Fibroblast of mammary gland (primary cell): ENCODE measurements at places on chromosomes 3 and 15.

DNA sequence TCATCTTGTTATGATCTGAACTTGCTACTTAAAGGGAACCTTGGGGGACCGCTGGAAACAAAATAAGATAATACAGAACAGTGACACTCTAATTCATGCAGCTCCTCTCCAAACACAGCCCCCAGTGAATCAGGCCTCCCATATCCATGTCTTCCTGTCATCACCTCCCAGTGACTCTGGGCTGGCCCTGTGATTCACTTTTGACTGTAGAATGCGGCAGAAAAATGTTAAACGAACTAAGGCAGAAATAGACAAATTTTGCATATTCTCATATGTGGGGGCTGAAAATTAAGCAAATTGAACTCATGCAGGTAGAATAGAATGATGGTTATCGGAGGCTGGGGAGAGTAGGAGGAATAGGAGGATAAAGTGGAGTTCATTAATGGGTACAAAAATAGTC is 20.2 kb upstream of the GADL1 start:
- DNase-seq = peak; percentile 68

GRCh38 chr3:166263460-166263859 is 426.2 kb upstream of the BCHE start:
- DNase-seq = no peak

DNA sequence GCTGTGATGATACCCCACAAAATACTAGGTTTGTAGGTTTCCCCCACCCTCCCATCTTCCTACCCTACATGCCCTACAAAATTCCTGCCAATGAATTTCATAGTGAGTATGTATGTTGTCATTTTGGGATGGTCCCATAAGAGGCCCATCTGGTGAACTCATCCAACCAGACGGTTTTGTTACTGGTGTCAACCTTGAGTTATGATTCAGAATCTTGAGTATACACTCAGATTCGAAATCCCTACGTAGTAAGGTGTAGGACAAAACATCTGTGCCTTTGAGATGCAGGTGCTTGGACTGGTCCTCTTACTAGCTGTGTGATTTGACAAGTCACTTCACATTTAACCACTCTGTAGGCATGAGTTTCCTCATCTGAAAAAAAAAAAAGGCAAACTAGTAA is 3.6 kb downstream of the SIAH2 start:
- peak; percentile 65 for DNase-seq

DNA sequence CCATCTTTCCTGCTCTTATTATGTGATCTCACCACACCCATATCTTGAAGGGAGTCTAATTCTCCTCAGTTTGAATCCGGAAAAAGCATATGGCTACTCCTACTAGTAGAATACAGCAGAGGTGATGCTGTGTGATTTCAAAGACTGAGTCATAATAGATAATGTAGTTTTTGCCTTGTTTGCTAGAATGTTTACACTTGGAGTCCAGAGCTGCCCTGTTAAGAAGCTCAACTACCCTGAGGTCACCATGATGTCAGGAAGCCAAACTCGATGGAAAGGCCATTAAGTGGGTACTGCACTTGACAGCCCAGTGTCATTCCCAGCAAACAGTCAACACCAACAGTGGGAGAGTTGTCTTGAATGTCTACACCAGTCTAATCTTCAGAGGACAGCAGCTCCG is 56.9 kb downstream of the CD200R1L start:
- no peak for DNase-seq

- DNase-seq = peak; percentile 40
Measured at GRCh38 chr15:33279613-33280205, 31.1 kb upstream of the RYR3 start.

GRCh38 chr3:53043738-53044137 is 2.1 kb downstream of the SFMBT1 start:
- no peak for DNase-seq

GRCh38 chr15:89827829-89828228 is 13.2 kb upstream of the ANPEP start:
- no peak for DNase-seq

DNA sequence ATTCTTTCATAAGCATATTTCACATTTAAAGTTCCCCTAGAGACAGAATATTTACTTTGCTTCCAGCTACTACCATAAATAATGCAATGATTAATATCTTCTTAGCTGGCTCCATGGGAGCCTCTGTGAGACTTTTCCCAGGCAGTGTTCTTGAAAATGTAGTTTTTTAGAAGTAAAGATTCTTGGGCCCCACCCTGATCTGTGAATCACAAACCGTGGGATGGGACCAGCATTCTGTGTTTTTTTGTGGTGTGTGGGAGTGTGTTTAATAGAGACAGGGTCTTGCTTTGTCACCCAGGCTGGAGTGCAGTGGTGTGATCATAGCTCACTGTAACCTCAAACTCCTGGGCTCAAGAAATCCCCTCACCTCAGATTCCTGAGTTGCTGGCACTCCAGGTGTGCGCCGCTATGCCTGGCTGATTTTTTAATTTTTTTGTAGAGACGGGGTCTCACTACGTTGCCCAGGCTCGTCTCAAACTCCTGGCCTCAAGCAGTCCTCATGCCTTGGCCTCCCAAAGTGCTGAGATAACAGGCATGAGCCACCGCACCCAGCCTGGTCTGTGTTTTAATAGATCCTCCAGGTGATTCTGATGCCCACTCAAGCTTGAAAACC is 83.0 kb downstream of the KLHL25 start:
- peak; percentile 34 for DNase-seq

GRCh38 chr3:129961141-129961541 is 13.4 kb upstream of the TRH start:
- peak; percentile 12 for DNase-seq

- DNase-seq = peak; percentile 34
Measured at GRCh38 chr3:15204005-15204404, 2.0 kb upstream of the CAPN7 start.

GRCh38 chr3:49469037-49469935 is 781 bp upstream of the DAG1 start:
- DNase-seq = peak; percentile 67

GRCh38 chr15:68279779-68280753 is 2.5 kb downstream of the FEM1B start:
- DNase-seq = no peak

GRCh38 chr3:101155825-101156224 is 162.6 kb upstream of the ABI3BP start:
- no peak for DNase-seq

GRCh38 chr3:60912142-60912541 is 339.1 kb downstream of the FHIT start:
- no peak for DNase-seq

DNA sequence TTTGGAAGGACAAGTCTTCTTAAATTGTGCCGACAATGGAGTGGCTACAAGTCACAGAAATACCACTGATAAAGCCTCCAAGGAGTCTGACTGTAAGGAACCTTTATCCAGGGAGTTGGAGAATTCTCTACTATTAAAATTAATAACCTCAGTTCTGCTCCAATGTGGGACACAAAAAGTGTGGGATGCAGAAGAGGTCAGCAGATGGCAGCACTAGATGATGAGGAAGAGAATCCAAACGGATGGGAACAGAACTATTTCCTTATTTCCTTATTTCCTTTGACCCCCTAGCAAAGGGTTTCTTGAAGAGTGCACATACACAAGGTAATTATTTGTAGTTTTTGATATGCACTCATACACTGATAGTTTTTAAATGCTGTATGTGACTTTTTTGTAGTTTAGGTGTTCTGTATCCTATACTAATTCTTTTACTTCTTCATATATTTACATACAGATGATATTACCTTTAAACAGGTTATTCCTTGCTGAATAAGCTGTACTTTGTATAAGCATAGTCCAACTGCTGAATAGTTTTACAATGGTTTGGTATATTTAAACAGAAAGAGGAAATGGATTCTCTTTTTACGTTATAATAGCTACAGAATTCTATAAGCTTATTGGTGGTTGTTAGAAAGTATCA is 25.6 kb upstream of the NLGN1 start:
- DNase-seq = peak; percentile 48

DNA sequence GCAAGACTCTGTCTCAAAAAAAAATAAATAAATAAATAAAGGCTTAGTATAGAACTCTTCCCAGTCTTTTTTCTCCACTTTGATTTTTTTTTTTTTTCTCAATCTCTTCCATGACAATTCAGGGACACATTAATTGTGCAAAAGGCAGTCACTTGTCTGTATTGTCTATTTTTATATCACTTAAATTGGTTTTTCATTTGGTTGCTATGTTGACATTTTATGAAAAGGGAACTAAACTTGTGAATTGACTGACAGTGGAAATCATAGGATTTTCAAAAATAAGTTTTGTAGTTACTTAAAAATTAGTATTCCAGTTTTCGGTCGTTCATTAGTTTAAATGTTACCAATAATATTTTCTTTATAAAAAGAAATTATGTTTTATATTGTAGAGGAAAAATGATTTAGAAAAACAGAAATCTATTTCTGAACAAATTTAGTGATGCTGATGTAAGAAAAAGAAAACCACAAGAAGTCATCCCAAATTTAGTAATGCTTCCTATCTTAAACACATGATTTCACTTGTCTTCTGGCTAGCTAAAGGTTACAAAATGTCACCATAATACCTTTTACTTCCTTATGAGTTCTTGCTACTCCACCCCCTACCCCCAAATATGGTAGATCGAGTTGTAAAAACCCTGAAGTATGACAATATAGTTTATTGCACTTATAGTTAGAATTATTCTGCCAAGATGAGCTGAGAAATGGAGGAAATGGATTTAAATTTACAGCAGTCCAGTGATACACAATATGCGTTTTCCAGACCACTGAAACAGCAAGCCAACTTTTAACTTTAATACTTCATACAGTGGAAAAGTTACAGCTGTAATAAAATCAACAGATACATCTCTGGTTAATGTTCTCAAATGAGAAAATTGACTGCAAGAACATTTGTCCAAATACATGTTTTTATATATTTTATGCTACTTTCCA is 37.0 kb downstream of the PPARG start:
- DNase-seq = no peak

- peak; percentile 33 for DNase-seq
Measured at GRCh38 chr15:33045066-33045810, 149.3 kb downstream of the FMN1 start.

DNA sequence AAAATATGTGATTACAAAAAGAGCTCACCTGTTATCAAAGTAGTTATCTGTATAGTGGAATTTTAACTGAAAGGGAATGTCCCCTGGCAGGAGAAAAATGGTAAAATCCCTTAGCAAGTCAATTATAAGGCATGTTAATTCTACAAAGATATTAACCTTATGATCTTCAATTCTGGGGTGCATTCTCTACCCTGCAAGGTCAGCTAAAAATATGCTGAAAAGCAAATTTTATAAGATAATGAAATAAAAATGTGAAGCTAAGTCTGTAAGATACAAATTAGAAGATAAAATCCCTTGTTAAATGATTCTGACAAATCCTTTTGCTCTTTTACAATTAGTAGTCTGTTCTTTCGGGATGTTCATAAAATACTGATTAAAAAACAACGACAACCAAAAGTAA is 109.8 kb downstream of the BBX start:
- no peak for DNase-seq

GRCh38 chr15:95105229-95105628 is 873.9 kb downstream of the MCTP2 start:
- DNase-seq = peak; percentile 32
